ENCODE measurements at places on chromosomes 12 and 14.

DNA sequence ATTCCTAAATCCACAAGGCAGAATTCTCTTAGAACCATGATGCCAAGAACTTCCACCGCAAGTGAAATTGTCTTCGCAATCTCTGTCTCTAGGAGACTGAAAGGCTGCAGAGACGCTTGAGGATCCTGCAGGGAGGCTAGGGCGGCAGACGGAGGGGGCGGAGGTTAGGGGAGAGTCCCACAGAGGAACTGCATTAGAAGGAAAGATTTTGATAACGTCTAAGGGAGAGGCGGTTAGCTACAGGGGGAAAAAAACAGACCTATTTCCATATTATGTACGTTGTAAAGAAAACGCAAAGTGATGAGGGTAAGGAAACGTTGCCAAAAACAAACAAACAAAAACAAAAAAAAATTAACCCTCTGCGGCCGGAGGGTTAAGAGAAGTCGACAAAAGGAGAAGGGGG lies 595 bp downstream of the KLHL28 start:
- no peak for DNase-seq

DNA sequence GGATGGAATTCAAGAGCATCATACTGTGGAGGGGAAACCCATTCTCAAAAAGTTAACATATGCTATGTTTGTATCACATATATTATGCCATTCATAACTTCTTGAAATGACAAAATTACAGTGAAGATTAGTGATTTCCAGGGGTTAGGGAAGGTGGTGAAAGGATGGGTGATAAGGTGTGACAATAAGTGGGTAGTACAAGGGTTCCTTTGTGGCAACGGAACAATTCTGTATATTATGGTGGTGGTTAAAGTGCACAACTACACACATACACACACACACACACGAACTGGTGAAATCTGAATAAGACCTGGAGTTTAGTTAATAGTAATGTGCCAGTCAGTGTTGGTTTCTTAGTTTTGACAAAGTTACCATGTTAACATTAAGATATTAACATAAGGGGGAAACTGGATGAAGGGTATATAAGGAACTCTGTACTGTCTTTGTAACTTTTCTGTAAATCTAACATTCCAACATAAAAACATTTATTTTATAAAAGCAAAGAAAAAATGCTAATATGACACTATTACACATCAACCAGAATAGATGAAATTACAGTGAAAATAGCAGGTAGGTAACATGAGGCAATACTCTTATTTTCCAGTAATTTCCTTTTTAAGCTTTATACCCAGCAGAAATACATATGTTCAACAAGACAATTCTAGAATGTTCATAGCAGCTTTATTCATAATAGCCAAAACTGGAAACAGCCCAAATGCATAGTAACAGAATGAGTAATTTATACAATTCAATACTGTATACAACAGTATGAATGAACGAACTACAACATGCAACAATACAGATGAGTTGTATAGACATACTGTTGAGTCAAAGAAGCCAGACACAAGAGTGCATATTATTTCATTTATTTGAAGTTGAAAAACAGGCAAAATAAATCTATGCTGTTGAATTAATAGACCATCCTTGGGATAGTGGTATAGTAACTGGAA lies 44.0 kb upstream of the OR5AU1 start:
- no peak for DNase-seq

DNA sequence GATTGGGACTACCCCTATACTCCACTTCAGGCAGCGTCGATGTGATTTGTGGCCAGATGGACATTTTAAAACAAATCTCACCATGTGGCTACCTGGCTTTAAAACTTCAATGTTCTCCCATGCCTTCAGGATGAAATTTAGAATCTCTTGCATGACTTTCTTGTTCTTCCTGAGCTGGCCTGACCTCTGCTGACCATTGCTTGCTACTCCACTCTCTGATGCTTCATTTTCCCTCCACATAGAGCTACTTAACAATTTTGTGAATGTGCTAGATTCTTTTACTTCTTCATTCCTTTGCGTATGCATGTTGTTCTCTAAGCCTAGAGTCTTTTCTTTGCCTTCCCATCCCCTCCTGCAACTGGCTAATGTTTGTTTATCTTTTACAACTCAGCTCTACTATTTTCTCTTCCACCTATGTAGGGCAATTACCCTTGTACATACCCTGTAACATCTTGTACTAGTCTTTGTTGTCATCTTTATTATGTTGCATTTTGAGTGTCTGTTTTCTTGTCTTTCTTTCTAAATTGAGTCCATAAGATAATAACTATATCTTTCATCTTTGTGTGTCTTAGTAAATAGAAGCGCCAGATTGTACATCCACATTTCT lies 41.2 kb downstream of the YLPM1 start:
- DNase-seq, result peak; percentile 9

DNA sequence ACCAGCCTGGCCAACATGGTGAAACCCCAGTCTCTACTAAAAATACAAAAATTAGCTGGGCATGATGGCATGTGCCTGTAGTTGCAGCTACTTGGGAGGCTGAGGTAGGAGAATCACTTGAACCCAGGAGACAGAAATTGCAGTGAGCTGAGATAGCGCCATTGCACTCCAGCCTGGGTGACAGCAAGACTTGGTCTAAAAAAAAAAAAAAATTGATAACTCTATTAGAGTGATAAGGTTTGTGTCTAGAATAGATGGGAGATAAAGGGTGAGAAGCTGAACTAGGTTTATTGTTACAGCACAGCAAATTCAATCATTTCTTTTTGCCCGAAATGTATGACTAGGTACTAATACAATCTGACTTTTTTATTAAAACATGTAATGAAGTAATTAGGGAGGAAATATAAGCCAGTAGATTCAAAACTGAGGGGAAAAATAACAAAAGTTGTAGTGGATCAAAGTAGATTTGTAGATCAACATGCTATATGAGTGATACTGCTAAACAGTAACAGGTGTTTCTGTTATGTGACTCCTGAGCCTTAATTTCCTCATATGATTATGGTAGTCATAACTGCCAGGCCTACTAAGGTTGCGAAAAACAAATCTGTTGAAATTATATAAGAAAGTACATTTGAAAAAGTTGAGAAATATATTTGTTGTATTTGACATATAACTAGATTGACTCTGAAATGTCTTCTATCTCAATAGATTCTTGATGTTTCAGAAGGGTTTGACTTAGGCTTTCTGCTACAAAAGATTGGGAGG lies 83.6 kb downstream of the WNK1 start:
- DNase-seq, result no peak

DNA sequence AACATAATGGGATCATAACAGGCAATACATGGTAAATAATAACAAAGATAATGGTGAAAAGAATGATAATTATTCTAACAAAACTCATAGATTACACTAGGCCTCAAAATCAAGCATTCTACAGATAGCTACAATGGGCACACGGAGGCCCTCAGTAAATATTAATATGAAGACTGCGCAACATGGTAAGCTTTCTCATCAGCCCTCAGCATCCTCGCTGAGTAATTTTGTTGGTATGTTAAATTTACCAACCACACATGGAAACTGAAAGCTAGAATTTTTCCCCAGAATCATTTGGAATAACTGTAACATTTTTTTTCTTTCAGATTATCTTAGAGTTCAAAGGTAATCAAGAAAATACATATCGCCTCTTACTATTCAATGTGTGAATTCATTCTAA lies 74.2 kb upstream of the PYGL start:
- no peak for DNase-seq

DNA sequence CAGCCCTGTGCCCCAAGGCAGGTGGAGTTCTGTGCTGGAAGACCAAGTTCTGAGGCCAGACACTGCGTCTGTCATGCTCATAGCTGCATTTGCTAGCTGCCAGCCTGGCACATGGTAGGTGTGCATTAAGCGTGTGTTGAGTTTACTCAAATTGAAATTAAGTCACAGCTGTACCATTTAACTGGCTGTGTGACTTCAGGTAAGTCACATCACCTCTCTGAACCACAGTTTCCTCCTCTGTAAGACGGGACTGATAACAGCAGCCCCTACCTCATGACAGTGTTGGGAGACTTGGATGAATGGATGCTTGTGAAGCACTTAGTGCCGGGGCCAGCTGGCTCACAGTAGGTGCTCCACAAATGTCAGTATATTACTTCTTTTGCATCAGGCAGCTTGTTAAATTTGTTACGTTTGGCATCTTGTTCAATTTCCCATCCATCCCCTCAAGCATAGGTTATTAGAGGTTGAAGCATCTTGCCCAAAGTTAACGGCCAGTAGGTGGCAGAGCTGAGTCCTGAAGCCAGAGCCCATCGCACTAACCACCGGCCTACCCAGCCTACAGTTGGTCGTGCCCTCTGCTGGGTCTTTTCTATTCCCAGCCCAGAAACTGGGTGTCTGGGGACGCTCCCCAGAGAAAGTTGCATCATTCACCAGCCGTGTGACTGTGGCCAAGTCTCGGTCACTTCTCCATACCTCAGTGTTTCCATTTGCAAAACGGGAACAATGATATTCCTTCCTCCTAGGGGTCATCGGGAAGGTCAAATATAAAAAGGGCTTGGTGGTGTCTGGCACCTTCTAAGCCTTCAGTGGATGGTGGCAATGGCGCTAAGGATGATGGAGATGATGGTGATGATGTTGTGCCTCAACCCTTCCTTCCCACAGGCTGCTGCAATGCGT lies 4.5 kb downstream of the DAO start:
- DNase-seq, result no peak

DNA sequence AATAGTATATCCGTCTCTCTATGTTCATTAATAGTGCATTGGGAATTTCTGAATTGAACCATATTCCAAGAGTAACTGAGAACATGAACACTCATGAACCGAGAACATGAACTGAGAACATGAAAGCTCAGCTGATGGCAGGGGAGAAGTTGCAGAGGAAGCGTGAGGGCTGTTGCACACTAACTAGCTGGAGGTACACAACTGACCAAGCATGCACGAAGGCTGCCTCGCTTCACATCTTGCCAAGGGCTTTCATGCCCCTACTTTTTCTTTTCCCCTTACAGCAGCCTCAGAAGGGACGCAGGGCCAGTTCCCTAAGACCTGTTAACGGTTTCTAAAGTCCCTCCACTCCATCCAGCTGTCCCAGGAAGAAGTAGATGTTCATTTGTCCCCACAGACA lies 4.3 kb downstream of the RNASE1 start:
- DNase-seq, result no peak

DNA sequence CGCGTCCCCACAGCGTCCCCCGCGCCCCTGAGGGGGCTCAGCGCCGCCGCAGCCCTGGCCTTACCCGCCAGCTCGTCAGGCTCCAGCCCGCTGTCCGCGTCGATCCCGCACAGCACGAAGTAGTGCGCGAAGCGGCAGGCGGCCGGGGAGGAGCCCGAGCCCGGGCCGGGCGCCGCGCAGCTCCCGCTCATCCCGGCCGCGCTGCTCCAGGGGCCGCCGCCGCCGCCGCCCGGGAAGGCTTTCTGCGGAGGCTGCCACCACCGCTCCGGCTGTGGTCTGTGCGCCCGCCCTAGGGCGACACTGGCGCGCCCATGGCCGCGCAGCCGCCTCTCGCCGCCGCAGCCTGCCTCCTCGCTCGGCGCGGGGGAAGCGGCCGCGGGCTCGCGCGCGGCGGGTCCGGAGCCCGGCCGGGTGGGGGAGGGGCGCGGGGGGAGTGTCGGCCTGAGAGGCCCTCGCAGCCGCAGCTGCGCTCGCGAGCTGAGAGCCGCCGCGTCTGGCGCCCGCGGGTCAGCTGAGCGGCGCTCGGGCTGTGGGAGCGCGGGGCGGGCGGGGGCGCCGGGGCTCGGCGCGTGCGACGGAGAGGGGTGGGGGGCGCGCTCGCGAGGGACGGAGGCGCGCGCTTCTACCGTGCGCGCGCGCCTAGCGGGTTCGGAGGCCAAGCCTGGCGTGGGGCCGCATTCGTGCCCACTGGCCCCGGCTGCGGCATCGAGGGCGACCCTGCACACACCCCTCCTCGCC lies at the start of gene DENND5B:
Gene DENND5B (minus strand): TSS at position 495 of the 738 bp plus-strand sequence. CDS start 304 bp downstream, at position 191.
- no peak for DNase-seq

DNA sequence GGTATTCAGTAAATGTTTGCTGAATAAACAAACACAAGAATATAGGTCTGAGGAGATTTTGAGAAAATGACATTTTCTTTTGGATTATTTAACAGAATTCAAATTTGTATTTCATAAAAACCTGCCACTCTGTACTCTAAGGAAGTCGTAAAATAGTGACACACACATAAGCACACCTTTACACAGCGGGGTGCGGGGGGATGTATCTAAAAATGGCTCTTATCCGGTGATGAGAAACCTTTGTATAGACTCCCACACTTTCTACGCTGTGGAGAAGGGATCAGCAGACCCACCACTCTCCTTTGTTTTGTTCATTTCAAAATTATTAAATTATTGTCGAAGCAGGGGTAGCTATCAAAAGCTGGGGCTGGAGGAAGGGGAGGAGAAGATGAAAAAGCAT lies 58.0 kb downstream of the PEBP1 start:
- DNase-seq, result no peak
